ENCODE measurements at places on chromosomes 5 and 9. TPM values are rescaled to one million over a fixed set of nuclear protein-coding genes. Genes with fewer than 3 reads are reported as not detected.

The C9 gene
- total RNA-seq, result not detected

The SLC34A1 gene
- total RNA-seq, result 1.1 TPM

The ADRA1B gene
- total RNA-seq, result not detected

DNA sequence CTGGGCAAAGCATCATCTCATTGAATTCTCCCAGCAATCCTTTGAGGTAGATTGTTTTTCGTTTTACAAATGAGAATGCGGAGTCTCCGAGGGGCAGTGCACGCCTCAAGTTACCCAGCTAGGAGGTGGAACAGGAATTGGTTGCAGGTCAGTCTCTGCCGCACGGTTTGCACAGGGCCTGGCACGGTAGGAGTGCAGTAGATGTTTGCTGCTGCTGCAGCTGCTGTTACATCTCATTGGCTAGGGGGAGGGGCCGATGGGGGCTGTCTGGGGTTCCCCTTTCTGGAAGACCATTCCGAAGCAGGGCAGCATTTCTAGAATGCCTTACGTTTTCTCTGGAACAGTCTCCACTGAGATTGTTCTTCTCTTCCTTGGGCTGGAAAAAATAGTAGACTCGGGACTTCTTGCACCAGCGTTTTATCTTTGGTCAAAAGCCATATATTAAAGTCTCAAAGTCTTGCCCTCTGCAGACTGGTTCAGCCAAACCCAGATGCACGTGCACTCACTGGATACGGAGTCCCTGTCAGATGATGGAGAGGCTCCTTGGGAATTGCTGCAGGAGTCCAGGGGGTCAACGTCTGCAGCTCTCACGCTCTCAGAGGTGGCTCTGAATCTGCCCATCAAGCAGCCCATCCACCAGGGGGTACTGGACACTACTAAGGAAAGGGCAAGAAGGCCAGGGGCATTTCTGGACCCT, 1.2 kb downstream of the USP20 start:
- ATAC-seq, result no peak

GRCh38 chr9:132862533-132862932, 15.6 kb downstream of the AK8 start:
- no peak for ATAC-seq

DNA sequence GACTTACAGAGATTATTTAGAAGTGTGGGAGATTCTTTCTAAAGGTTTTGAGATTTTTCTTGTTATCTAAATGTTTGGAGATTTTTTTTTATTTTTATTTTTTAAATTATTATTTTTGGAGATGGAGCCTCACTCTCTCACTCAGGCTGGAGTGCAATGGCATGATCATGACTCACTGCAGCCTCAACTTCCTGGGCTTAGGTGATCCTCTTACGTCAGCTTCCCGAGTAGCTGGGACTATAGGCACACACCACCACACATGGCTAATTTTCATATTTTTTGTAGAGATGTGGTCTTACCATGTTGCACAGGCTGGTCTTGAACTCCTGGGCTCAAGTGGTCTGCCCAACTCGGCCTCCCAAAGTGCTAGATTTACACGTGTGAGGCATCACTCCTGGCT, 694.5 kb downstream of the TLE1 start:
- ATAC-seq, result no peak

GRCh38 chr9:69078581-69078980, 43.0 kb downstream of the FXN start:
- ATAC-seq, result no peak

All from activated T-helper 17 cell treated with anti-CD3 and anti-CD28 coated beads, Interleukin-2, amount 50 U/mL, for 72 hours (primary cell).